ENCODE measurements at places on chromosomes 1 and 21.
A peak's percentile ranks its signal among the peaks of the same experiment; 100 is the strongest.

- no peak for DNase-seq
These were observed 15.9 kb downstream of the CLDN8 start for GRCh38 chr21:30200000-30200399.

- DNase-seq = no peak
These were observed 243.7 kb downstream of the NPHP4 start for GRCh38 chr1:5748286-5749225.

DNA sequence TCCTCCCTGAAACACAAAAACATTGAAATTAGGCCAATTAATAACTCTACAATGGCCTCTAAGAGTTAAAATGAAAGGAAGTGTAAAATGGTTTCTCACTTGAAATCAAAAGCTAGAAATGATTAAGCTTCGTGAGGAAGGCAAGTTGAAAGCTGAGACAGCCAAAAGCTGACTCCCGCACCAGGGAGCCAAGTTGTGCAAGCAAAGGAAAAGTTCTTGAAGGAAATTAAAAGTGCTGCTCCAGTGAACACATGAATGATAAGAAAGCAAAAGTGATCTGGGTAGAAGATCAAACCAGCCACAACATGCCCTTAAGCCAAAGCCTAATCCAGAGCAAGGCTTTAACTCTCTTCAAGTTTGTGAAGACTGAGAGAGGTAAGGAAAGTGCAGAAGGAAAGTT lies 22.8 kb downstream of the CYYR1 start:
- DNase-seq = no peak

DNA sequence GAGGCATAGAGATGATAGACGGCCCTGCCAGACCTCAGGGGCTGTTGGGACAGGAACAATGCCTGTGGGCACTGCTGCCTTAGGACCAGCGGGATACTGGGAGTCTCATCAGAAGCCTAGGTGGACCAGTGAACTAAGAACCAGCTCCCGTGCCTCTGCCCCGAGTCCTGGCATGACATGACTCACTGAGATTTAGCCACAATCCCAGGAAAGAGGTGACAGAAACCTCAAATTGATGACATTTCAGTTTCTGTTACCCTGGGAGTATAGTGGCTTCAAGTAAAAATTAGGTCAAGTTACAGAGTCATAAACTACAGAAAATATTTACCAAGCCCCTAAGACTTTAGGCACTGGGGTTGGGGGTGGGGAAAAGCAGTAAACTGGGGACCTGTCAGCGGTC lies 74.6 kb upstream of the GADD45A start:
- no peak for DNase-seq

- DNase-seq = no peak
These were observed 482.9 kb downstream of the PTPRU start for GRCh38 chr1:29719253-29719652.

DNA sequence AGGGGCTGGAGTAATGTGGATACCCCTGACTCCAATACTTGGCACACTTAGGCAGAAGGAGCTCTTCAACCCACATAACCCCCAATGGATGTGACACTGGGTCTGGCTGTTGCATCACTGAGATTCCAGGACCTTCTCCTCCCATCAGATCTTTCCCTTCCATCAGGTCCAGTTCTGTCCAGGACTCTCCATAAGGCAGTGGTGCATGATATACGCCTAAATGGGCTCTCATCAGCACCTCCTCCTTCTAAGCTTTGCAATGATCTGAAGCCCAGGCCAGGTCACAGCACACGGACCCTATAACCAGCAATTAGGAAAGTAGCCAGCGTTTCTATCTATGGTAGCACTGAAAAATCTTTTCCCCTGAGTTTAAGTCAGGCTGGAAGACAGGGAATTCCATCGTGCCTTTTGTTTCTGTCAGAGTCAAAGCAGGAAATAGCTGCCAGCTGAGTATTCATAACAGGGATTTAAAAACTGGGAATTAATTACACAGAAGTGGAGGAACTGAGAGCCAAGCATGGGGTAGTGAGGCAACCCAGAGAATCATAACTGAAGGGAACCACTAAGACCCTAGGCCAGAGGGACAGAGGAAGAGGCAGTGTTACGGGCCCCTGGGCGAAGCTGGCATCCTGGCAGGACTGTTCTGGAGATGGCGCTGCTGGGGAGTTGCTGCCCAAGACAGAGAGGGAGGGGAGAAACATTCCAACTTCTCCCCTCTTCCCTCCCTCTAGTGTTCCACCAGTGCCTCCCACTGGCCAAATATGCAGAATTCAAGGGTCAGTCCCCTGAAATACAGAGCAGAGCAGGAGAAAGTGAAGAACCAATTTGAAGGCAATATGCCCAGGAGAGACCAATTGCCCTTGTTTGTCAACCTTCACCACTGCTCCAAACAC lies 37.5 kb upstream of the HOOK1 start:
- no peak for DNase-seq

- DNase-seq = no peak
These were observed 61.6 kb downstream of the KIF14 start for GRCh38 chr1:200558866-200559459.

DNA sequence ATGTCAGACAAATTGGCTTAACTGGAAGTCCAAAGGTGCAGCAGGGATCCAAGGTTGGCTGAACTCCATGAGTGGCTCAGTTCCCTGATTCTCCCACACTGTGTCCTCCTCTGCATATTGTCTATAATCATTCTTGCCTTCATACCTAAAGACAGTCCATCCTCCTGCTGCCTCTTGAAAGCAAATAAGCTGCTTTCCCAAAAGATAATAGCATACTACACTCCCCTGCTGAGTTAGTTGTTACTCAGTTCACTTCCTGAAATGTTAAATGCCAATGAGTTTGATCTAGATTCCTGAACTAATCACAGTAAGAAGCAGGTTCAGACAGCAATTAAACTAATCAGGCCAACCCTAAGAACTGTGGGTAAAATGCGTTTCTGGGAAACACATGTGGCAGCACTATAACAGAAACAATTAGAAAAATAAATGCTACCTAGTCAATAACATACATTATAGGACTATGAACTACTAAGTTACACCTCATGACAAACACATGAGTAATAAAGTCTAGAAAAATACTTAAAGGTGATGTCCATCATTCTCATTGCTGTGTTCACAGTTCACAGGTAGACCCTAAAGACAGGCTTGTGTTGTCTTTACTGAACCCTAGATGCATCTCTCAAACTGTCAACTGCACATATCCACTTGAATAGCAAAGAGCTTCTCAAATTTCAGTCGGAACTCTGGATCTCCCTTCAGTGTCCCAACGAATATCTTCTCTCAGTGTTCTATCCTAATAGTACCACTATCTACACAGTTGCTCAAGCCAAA lies 50.8 kb upstream of the BOLA1 start:
- DNase-seq = peak; percentile 77

- DNase-seq = no peak
These were observed 400.5 kb downstream of the GPATCH2 start for GRCh38 chr1:217230412-217230811.

DNA sequence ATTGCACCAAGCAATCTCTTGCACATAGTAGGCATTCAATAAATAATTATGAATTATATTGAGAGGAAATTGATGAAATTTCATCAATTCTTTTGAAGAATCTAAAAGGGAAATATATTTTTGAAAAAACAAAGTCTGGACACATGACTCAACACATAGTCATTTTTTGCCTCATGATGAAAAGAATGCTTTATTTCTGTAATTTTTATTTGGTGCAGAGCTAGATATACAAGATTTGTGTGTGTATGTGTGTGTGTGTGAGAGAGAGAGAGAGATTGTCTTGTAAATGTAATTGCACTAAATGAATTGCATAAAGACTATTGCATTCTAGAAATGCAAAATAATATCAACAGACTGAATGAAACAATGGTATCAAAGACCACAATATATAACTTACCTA lies 206.2 kb upstream of the C1orf87 start:
- no peak for DNase-seq

DNA sequence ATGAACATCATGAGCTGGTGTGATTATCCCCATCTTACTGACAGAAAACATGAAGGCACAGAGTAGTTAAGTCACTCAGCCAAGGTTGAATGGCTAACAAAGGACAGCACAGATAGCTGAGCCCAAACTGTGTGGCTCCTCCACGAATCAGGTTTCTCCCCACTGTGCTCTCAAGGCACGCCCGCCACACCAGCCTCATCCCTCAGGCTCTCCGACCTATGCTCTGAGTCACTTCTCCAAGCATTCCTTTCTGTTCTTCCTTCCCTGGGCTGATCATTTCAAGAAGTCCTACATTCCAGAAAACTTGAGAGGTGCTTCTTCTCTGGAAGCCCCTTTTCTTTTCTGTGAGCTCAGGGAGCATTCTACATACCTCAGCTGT lies 25.3 kb upstream of the SDC3 start:
- no peak for DNase-seq

DNA sequence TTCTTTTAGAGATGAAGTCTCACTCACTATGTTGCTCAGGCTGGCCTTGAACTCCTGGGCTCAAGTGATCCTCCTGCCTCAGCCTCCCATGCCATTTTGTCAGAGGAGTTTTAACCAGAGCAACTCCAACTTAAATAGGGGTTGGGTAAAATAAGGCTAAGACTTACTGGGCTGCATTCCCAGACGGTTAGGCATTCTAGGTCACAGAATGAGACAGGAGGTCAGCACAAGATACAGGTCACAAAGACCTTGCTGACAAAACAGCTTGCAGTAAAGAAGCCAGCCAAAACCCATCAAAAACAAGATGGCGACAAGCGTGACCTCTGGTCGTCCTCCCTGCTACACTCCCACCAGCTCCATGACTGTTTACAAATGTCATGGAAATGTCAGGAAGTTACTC lies 5.7 kb upstream of the DNAH14 start:
- DNase-seq = no peak

- no peak for DNase-seq
These were observed 1.3 kb upstream of the DOCK7 start for GRCh38 chr1:62689524-62689923.

GRCh38 chr1:6037338-6037762 lies 8.3 kb upstream of the KCNAB2 start:
- no peak for DNase-seq

DNA sequence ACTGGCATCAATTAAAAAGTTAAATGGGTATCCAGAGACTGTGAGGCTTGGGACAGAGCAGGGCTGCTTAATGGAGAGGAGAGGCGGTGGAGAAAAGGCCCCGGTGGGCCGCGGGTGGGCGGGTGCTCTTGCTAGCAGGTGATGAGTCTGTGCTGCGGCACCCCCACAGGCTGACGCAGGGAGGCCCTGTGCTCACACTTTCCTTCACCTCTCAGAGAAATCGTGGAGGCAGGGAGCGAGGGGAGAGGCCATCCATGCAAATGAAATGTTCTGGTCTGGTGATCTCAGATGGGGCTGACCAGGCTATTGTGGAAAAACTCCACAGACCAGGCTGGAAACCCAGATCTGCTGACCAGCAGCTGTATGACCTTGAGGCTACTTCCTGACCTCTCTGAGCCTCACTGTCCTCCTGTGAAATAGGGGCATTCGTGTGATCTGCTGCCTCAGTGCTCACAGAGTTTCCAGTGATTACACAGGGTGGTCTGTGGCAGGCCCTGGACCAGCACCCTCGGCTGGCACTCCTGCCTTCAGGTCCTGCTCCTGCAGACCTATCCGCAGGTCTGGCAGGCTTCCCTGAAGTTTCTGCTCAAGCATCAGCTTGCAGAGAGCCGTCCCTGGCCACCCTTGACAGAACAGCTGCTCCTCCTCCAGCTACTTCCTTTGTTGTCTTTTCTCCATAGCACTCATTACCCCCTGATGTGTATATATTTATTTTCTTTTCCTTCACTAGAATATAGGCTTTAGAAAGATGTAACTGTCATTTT lies 89.2 kb downstream of the BEND5 start:
- DNase-seq = no peak

GRCh38 chr21:26365849-26366248 lies 195.3 kb upstream of the APP start:
- no peak for DNase-seq

DNA sequence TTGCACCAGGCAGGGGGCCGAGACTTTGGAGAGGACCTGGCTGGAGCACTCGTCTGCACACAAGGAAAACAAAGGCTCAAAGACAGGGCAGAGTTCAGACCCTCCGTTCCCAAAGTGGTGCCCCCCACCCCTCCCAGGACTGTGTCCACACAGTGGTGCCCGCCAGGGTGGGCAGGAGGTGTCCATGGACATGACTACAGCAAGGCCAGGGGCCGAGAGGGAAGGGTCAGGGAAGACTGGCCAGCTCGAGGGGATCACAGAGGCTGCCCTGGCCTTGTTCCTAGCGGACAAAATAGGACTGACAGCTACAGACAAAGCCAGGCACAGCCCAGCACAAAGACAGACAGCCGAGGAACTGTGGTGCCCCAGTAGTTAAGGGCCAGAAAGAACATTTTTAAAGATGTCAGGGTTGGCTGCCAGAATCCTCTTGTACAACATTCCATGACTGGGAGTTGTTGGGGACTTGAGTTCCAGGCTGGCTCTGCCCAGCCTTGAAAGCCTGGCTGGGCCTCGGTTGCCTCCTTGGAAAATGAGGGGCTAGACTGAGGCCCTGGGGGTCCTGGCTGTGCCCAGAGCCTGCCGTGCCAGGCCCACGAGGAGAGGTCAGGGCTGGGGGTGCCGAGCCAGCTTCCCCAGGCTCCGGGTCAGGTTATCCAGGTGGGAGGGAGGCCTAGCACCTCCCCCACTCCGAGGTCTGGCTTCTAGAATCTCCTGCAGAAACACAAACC lies 63.7 kb downstream of the SLX9 start:
- no peak for DNase-seq

All from NCI-H187 (cell line).